ENCODE measurements at places on chromosomes 13 and 19.

DNA sequence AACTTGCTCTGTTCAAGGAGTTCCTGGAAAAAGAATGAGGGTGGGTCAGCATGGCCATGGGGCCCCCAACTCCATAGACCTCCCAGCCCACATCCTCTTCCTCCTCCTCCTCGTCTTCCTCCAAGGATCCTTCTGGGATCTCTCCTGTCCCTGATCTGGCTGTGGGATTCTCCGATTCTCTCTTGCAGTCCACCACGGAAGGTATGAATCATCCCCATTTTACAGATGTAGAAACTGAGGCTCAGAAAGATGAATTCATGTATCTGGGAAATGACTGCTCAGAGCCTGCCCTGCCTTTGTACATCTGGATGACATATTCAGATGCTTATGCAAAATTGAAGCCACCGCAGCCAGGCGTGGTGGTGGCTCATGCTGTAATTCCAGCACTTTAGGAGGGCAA lies 2.2 kb upstream of the KANK2 start:
- no peak for DNase-seq

GRCh38 chr13:75505327-75505726 lies 23.4 kb upstream of the TBC1D4 start:
- DNase-seq: no peak

- DNase-seq: peak; percentile 52
These were observed at the start of gene IFI30 for GRCh38 chr19:18173572-18174288. IFI30 (plus strand) TSS chr19:18173813; CDS start chr19:18173842, 29 bp downstream.

- DNase-seq: no peak
These were observed 10.1 kb downstream of the PGPEP1 start for GRCh38 chr19:18350490-18350889.

DNA sequence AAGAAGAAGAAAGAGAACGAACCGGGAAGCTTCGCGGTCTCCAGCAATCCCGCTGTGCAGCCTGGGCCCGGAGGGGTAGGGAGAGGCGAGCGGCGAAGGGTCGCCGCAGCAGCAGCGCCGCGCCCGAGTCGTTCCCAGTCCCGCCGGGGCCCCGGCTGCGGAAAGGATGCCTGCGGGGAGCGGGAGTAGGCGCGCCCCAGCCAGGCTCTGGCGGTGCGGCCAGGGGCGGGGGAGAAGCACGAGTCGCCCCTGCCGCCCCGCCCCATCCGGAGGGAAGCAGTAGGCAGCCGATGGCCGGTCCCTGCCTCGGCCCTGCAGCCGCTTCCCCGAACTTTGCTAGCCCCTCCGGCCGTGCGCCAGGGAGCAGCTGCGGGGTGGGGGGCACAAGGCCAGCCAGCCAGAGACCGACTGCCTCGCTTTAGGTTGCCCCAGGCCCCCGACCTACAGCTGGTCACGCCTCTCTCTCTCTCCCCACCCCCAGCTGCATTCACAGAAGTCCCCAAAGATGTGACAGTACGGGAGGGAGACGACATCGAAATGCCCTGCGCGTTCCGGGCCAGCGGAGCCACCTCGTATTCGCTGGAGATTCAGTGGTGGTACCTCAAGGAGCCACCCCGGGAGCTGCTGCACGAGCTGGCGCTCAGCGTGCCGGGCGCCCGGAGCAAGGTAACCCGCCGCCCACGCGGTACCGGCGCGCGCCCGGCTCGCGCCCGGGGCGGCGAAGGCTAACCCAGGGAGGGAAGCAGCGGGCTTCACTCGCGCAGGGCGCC lies 1.1 kb downstream of the VSTM2B start:
- DNase-seq: no peak

DNA sequence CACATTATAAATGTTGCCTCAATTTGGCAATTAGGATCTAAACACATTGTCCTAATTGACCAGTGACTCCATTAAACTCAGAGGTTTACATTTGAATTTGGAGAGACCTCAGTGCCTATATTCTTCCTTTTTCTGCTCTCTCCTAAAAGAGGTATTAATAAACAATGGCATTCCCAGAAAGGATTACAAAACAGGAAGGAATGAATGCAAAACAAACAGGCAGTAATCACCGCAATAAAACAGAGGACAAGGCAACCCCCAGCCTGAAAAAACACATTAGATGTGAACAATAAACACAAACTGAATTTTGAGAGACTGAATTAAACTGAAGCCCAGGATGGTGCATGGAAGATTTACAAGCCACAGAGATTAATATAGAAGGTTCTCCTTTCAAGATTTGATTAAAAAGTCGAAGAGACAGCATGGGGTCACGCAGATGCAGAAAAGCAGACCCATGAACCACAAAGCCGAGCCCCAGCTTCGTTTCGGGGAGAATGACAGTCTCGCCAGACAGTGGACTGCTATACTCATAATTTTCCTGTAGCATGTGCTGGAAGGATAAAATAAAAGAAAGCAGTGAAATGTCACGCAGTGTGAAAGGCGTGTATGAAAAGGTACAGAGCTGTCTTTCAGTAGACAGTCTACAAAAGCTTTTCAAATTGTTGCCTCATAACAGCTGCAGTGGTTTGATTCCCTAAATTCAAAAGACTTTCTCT lies 503.0 kb downstream of the LIG4 start:
- DNase-seq: no peak

DNA sequence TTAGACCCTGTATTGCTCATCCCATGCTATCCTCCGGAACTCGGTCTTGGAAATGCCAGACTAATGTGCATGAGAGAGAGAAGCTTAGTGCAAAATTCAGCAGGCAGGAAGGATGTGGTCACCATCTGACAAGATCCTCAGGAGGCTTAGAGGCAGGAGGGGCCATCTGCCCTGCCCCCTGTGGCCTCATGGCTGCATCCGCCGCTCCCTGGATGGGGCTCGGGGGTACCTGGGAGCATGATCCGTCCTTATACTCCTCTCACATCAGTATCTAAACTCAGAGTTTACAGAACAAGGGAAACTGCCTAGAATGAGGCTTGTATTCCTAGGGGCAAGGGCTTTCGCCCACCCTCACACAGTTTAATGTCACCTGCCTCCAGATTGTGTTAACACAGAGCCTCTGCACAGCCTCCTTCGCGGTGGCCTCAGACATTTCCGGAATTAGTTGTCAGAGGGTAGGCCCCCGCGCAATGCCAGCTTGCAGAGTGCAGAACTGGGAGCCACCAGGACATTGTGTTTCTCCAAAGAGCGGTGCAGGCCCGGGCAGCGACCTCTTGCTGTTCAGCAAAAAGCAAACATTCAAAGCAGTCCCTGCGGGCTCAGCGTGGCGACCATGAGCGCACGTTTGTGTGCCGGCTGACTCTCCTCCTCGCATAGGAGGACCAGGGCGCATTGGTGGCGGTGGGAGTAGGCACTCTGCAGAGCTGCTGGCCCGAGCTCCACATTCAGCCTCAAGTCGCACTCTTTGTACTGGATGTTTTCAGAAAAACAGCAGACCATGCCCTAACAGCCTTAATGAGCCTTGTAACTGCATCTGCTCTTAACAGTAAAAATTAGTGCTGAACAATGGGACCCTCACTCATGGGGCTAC lies 39.1 kb downstream of the GPR12 start:
- DNase-seq: no peak

- DNase-seq: peak; percentile 99
These were observed 220.9 kb downstream of the FOXO1 start for GRCh38 chr13:40445557-40445990.

- DNase-seq: peak; percentile 88
These were observed 34.9 kb upstream of the NEK3 start for GRCh38 chr13:52194184-52194868.

GRCh38 chr13:106052200-106052767 lies 483.2 kb downstream of the EFNB2 start:
- DNase-seq: no peak

Measured in kidney tubule cell (primary cell).